CD4-positive, alpha-beta T cell (primary cell): ENCODE measurements at places on chromosomes 7 and 10. TPM values are rescaled to one million over a fixed set of nuclear protein-coding genes. Genes with fewer than 3 reads are reported as not detected.

Gene INMT
- total RNA-seq = 0.36 TPM

DNA sequence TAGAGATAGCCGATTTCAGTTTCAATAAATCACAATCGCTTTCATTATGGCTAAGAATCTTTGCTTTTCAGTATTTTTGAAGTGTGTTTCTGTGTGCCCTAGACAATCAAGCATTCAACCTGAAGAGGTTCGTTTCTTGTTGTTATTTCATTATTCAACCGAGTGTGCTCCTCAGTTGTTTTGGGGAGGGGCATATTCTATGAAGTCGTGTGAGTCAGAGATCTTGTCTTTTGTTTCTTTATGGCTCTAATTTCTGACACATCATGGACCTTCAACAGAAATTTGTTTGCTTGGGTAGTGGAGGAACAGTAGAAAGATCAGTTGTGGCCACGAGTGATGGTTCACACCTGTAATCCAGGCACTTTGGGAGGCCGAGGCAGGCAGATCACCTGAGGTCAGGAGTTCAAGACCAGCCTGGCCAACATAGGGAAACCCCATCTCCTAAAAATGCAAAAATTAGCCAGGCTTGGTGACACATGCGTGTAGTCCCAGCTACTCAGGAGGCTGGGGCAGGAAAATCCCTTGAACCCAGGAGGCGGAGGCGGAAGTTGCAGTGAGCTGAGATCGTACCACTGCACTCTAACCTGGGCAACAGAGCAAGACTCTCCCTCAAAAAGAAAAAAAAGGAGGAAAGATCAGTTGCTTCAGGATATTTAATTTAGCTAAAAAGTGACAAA lies 38.3 kb downstream of the C1QL3 start:
- no peak for DNase-seq

DNA sequence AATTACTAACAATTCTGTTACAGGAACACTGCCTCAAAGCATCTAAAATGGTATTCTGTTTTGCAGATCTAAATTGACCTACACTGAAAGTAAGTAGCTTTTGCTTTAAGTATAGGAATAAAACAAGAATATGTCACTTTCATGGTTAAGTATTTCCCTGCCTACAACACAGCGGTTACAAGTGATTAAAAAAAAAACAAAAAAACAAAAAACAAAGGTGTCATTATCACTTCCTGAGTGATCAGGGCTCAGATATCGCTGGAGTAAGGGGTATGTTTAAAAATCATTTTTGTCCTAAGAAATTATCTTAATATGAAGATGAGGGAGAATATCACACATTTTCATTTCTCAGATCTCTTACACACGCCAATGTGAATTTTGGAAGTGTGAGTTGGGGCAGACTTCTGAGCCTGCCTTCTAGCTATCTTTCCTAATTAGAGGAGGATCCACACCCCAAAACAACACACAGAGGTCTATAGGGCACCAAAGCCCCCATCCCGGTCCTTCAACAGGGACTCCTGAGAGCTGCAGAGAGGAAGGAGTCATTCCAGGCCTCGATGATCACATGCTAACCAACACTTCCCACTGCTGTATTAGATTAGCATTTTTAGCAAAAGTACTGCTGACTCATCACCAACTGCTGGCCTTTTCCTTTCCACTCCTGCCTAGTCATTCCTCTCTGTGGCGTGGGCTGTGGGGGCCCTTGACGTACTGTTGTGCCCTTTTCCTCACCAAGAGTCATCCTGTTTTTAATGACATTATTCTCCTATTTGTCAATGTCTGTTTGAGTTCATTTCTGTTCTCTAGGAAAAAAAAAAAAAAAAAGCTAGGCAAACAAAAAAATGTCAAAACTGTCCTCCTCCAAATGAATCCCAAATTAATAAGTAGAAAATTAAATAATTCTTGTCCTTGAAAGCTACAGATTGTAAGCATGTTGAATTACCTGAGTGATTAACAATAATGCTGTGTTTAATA lies 31.2 kb downstream of the PRTFDC1 start:
- no peak for DNase-seq

GRCh38 chr10:127485153-127485857 lies 63.8 kb upstream of the NPS start:
- DNase-seq = no peak

GRCh38 chr7:45701701-45702510 lies 127.7 kb downstream of the ADCY1 start:
- DNase-seq = no peak

DNA sequence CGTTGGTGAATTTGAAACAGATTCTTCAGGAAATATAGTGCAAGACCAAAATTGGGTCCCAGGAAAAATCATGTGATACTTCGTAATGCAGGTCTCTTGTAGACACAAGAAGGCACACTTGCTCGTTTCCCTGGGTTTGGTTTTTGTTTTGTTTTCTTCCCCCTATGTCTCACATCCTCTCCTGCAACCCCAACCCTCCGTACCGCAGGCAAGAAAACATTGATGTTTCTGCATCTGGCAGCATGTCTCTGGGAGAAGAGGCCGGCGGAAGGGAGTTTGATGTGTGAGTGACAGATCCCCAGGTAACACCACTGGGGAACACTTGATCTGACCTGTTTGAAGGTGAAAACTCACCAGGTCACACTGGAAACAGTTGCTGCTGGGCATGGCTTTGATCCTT lies 718.5 kb downstream of the AUTS2 start:
- peak; percentile 16 for DNase-seq

- DNase-seq = no peak
Measured at GRCh38 chr10:118720685-118721538, 33.9 kb downstream of the CACUL1 start.

Gene TMEM120A
- 10.0 TPM for total RNA-seq

- no peak for DNase-seq
Measured at GRCh38 chr10:103812004-103812403, 43.4 kb downstream of the SH3PXD2A start.

GRCh38 chr10:10533437-10533836 lies 484.2 kb upstream of the CELF2 start:
- no peak for DNase-seq

DNA sequence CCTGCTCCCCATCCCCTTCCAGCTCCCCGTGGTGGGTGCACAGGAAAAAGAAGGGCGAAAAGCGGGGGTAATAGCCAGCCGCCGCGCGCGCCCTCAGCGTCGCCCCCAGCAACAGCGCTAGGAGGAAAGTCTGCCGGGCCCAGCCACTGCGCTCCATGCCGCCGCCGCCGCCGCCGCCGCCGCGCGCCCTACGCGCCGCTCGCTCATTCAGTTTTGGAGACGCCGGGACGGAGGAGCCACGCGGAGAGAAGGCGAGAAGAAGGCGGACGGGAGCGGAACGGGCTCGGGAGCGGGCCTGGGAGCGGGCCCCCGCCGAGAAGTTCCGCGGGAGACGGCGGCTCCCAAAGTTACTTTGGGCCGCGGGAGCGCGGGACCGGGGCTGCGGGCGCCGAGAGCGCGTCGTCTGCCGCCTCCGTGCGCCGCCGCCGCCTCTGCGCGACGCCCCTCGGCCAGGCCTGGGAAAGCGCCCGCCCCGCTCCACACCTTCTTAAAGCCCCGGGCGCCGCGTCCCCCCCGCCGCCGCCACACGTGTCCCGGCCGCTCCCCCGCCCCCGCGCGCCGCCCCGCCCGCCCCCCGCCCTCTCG lies at the start of gene RELN:
Gene RELN (minus strand): TSS at position 459 of the 585 bp plus-strand sequence. CDS start 302 bp downstream, at position 157.
- no peak for DNase-seq

GRCh38 chr7:117163101-117163500 lies 159.8 kb downstream of the WNT2 start:
- no peak for DNase-seq

- no peak for DNase-seq
Measured at GRCh38 chr7:32034052-32034451, 36.2 kb downstream of the PDE1C start.

Gene CH25H
- total RNA-seq = 0.49 TPM

GRCh38 chr7:94908323-94909178 lies 1.2 kb downstream of the PPP1R9A start:
- DNase-seq = no peak

DNA sequence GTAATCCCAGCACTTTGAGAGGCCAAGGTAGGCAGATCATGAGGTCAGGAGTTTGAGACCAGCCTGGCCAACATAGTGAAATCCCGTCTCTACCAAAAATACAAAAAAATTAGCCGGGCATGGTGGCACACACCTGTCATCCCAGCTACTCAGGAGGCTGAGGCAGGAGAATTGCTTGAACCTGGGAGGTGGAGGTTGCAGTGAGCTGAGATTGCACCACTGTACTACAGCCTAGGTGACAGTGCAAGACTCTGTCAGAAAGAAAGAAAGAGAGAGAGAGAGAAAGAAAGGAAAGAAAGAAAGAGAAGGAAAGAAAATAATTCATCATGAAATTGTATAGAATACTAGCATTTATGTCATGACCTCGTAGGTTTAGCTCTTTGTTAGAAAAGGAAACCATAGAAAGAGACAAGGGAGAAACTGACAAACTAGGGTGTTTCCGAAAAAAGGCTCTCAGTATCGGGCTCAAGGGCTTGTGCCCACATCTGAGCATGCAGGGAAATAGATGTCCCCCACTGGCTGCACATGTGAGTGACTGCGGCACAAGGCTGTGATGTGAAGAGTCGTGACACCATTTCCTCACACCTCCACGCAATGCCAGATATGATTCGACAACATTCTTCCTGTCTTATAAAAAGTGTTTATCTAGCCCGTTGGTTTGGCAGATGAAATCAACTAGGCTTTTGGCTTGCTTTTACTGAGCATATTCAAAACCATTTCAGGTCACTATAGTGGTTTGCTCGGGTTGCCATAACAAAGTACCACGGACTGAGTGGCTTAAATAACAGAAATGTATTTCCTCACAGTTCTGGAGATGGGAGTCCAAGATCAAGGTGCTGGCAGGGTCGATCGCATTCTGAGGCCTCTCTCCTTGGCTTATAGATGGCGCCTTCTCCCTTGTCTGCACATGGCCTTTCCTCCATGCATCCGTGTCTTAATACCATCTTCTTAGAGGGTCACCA lies 2.0 kb downstream of the SRGN start:
- peak; percentile 69 for DNase-seq

Gene CYP2C19
- not detected for total RNA-seq

- DNase-seq = no peak
Measured at GRCh38 chr7:38169847-38170246, 8.2 kb upstream of the STARD3NL start.
